ENCODE measurements at places on chromosomes 12 and 14.

GRCh38 chr14:38662781-38663180 lies 406.9 kb upstream of the CLEC14A start:
- no peak for DNase-seq

DNA sequence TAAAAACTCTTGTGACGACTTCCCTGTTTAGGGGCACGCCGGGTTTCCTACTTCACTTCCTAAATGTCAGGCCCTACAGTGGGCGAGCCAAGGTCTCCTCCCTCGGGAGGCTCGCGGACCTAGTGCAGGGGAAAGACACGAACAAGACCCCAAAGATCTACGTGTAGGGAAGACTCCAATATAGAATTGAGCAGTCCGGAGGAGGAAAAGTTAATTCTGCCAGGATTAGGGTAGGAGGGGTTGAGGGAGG lies 564 bp downstream of the ATXN3 start:
- DNase-seq = no peak

DNA sequence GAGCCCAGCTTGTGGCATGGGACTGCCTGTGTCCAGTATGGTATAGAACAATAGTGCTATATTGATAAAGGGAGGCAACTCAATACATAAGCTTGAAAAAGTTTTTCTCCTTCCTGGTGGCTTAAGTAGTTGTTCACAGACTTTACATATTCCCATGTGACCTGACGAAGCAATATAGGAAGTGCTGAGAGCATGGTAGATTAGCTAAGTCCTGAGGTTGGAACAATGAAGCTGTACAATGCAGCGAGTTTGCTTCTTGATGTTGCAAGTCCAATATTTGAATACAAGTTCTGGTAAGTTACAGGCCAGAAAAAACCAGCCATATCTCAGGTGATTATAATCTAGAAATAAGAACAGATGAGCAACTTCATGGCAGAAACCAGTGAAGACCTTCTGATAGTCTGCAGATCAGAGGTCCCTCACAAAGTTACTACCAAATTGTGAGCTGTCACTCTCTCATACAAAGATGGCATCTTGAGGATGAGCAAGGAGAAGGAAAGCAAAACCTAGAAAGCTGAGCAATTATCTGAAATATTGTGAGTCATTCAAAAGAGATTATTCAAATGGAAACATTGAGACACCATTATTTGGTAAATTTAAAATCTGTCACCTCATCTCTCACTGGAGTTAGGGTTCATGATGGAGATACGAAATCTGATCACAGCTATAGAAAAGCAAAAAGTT lies 72.9 kb upstream of the BTG1 start:
- DNase-seq = no peak

DNA sequence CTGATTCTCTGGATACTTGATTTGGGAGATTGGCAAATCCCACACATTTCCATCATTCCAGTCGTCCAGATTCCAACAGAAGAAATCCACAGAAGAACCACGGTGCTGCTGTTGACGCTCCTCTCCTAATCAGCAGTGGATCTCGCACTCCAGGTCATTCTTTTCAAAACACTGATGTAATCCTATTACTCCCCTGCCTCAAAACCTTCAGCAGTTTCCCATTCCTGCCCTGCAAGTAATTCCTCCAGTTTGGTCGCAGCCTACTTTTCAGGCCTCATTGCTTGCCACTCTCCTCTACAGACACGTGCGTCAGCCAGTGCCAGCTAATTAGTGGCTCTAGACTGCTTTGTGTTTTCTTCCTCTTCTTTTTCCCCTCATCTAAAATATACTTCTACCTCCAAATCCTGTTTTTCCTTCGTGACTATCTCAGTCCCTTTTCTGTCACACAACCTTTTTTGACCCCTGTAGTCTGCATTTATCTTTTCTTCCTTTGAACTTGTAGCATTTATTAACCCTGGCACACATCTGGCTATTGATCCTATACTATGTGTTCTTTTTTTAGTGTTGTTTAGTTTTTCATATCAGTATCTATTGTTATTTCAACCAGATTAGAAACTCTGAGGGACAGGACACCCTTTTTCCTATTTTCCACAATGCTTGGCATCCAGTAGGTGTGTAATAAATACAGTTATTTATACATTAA lies 36.8 kb downstream of the PRORP start:
- DNase-seq = no peak

DNA sequence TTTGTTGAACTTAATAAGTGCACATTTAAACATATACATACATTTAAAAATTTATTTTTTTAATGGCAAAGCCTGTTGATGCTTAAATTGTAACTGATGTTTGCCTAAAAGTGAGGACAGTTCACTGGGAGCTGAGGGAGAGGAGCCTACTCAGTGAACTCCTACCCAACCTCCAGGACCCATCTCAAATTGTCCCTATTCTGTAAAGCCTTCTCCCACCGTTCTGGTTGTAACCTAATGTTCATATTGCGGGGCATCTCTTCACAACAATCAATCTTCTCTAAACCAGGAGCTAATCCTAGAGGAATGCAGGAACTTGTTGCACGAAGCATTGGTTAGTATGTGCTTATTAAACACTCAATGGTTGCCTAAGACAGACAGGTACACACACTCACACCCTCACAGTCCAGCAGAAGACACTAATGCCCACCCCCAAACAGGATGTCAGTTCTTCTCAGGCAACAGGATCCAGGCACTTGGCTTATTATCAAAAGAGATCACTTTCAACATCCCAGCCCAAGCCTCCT lies 1.8 kb downstream of the CLMN start:
- no peak for DNase-seq

DNA sequence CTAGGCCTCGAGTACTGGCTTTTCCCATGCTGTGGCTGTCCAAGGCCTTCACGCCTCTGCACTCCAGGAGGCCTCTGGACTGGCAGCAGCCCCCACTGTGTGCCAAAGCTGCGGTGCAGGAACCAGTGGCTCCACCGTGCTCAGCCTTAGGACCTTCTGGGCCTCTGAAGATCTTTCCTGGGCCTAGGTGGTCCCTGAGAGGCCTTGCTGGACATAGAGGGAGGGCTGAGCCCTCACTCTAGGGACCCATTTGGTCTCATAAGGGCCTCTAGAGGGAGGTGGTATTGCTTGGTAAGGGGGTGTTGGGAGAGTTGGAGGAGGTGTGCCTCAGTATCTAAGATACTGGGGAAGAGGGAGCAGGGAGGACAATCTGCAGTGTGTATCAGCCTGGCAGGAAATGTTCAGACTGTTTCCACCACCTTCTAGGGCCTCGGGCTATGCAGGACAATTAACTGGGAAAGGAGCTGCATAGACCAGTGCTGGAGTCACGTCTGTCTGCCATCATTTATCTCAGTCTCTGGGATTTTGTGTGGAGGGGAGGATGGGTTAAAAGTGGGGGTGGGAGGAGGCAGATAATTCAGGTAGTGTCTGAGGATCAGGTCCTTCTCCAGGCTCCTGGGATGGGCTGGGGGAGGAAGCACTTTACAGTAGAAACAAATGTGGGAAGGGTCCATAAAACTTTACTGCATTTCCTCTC lies 2.9 kb downstream of the HOXC5 start:
- no peak for DNase-seq

DNA sequence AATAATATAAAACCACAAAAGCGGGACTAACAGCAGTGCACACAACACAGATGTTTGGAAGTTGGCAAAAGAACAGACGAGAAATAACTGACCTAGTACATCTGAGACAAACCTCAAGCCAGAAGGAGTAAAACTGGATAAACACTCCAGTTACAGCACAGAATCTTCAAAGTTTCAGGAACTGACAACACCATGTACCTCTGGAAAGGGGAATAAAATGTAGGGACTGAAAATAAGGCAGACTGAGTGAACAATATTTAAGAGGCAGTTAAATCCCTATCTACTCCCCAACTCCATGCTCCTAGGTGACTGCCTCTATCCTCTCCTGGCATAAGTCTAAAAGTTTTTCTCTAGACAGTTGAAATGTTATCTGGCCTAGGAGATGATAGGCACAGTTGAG lies 57.9 kb downstream of the ZFYVE21 start:
- no peak for DNase-seq

GRCh38 chr14:54275997-54276725 lies 120.6 kb upstream of the CDKN3 start:
- no peak for DNase-seq

DNA sequence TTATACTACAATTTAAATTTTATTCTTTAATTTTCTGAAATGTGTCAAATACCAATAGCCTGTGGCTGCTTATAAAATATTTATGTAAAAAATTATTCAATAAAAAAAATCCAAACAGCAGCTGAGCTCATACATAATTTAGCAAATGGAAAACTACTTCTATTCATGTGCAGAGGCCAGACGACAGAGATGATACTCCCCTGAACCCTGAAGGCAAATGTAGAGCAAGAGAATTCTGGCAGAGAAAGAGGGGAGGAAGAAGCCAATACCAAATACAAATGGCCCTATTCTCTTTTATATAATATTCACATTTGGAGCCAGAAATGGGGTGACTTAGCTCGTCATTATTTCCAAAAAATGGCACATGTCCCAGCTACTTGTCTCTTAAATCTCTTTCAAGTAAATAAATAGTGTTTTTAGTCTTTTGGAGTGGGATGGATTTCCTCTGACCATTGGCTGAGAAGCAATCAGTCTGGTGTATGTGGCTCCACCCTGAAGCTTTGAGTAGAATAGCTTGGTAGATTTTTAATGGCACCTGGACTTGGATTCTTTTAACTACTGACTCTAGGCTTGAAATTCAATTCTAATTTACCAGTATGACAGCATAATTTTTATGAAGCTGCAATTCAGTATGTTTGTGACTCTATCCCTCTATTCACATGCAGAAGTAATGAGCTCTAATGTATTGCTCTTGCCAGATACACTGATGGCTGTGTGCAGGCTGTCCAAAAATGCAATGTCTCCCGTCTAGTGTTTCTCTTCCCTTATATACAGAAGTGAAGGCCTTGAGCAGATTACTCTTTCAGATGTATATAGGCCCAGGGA lies 113.4 kb upstream of the SCAF11 start:
- no peak for DNase-seq

GRCh38 chr14:29126361-29126760 lies 359.8 kb downstream of the FOXG1 start:
- DNase-seq = no peak

GRCh38 chr12:117439531-117440001 lies 78.1 kb upstream of the NOS1 start:
- no peak for DNase-seq

GRCh38 chr14:103745424-103745823 lies 29.8 kb downstream of the ZFYVE21 start:
- no peak for DNase-seq

- no peak for DNase-seq
Observed at GRCh38 chr12:70982286-70982685, 61.7 kb upstream of the PTPRR start.

- DNase-seq = no peak
Observed at GRCh38 chr14:94625353-94625635, 13.1 kb downstream of the SERPINA3 start.

- DNase-seq = no peak
Observed at GRCh38 chr12:57888409-57889157, 42.1 kb upstream of the CTDSP2 start.

GRCh38 chr14:62409626-62410300 lies 635.5 kb downstream of the KCNH5 start:
- no peak for DNase-seq

GRCh38 chr12:126558219-126558618 lies 1493.0 kb downstream of the AACS start:
- no peak for DNase-seq

- DNase-seq = no peak
Observed at GRCh38 chr14:74531467-74531866, 37.9 kb downstream of the ISCA2 start.

DNA sequence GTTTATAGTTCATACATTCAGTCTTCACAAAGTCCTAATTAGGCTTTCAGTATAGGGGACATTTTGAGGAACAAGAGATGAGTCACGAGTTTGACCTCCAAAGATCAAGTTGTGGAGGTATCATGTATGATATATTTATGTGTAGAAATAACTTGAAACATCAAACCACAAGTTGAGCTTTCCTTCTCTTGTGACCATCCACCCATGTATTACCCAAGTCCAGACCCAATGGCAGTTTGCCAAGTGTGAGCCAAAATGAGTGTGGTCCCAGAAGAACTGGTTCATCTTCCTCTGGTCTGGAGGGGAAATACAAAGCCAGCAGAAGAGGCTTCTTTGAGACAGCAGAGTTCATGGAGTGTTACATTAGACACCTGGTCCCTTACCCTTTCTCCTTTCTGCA lies 104.9 kb downstream of the ATP23 start:
- DNase-seq = no peak

DNA sequence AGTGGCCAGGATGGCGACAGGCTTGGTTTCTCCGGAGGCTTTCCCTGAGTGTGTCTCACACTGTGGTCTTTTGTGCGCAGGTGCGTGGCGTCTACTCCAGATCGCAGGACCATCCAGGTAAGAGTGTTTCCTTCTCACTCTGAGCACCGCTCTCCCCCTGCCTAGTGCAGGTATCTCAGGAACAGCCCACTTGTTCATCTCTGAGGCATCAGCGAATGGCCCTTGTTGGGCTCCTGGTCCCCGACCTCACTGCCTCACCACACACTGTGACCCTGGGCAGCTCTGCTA lies 781 bp downstream of the ADGRD1 start:
- DNase-seq = no peak

DNA sequence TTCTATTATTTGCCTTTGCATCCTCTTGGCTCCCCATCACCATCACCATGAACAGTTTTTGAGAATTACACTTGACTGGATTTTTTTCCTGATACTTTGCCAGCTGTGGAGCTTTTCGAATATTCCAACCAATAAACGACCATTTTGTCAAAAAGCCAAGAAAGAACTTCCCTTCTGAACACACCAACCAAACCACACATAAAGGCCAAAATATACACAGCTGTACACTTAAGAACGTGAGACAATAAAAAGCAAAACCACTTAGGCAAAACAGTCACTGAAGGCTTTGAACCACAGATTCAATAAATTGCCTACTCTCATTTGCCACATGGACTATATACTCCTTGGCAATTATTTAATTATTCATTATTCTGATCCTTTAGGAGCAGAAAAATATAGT lies 1.1 kb downstream of the C14orf93 start:
- no peak for DNase-seq

GRCh38 chr12:109428037-109428629 lies 49.0 kb downstream of the KCTD10 start:
- peak; percentile 56 for DNase-seq

DNA sequence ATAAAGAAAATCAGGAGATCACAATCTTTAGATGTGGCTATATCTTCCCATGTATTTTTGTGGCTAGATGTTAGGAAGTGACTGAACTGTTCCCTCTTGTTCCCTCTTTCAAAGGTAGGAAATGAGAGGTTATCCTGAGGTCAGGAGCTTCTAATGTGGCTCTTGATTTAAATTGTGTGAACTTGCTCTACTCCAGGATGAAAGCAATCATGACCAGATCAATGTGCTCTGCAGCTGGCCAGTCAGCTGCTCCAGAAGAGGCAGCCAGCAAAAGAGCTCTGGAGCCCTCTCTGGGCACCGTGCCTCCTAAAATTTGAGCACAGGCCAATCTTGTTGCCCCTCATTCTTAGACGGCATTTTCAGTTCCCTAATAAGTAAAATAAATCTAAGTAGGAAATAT lies 32.0 kb downstream of the CDK17 start:
- no peak for DNase-seq

DNA sequence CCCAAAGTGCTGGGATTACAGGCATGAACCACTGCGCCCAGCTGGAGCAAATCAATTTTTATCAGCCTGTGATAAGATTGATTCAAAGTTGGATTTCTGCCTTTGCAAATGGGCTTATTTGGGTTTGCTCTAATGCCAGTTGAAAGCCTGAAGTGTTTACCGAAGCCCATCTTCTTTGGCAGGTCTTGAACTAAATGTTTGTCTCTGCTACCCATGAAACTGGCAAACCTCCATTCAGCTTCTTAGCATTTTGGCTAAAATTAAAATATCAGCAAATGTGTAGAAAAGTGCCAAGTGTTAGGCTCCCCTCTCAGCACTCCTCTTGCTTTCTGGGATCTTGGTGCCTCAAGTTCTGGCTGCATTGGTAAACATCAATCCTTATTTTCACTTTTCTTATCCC lies 61.5 kb downstream of the MGAT4C start:
- DNase-seq = no peak
